Esophagus squamous epithelium (tissue), 5 donors: ENCODE measurements at places on chromosomes 11 and 22. TPM values are rescaled to one million over a fixed set of nuclear protein-coding genes. Genes with fewer than 3 reads are reported as not detected.

INS gene
- total RNA-seq = not detected

OLFML1 gene
- total RNA-seq = 2.4 TPM

GRCh38 chr11:36485298-36486002 lies 24.6 kb downstream of the TRAF6 start:
- DNase-seq = no peak
- H3K27ac ChIP-seq = no peak overlapping the region
- peaks cover 14% of the 10 kb centered on the region for H3K36me3 ChIP-seq
- no peak overlapping the region for H3K4me3 ChIP-seq
- peaks cover 15% of the 10 kb centered on the region for H3K4me1 ChIP-seq

DNA sequence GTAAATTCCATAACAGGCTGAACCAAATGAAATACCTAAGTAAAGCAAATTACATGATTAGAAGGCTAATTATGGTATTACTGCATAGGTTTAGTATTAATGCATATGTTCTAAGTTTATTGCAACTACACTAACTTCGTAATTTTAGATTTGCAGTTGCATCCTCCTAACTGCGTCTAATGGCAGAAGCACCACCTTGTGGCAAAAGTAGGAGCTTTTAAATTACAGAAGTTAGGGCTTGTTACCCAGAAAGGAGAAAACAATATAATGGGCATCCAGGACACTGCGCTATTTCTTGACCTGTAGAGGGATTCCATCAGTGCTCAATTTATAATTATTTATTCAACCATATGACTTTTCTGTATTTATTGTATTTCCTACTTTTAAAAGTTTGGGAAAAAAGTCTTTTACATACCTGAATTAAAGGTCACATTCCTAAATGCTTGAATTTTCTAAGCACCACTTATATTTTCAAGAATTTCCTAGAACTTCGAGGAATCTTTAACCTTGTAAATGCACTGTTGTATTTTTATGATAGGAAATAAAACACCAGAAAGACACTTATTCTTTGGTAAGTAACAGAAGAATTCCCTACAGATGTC lies 16.3 kb upstream of the GPR83 start:
- H3K27ac ChIP-seq = no peak overlapping the region
- no peaks in the 10 kb centered on the region for H3K27me3 ChIP-seq
- no peak for DNase-seq

- H3K36me3 ChIP-seq = peaks cover 30% of the 10 kb centered on the region
- peaks cover 24% of the 10 kb centered on the region for H3K4me1 ChIP-seq
- DNase-seq = no peak
These were observed 796 bp upstream of the YIF1A start for GRCh38 chr11:66289548-66290329.

DNA sequence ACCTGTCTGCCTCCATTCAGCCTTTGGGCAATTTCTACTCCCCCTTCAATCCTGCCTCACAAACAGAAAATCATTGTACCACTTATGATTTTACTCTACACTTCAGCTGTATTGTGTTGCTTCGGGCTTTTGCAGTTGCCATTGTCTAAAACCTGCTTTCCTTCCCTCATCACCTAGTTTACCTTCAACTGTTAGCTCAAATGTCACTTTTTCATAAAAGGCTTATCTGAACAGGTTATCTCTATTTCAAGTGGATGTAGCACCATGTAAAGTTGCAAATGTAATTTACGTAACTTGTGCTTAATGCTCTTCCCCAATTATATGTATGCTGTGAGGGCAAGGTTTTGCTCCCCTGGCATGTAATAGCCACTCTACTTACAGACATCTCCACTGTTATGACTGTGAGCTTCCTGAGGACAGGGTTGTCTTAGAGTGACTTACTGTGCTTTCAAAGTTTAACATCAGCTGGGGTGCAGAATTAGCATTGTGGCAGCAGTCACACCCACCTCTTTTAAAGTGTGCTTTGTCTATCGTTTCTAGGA lies 5.4 kb downstream of the RPS25 start:
- no peak overlapping the region for H3K27ac ChIP-seq
- peaks cover 24% of the 10 kb centered on the region for H3K36me3 ChIP-seq
- H3K4me3 ChIP-seq = no peak overlapping the region
- H3K4me1 ChIP-seq = peaks cover 29% of the 10 kb centered on the region
- no peak for DNase-seq

- no peaks in the 10 kb centered on the region for H3K36me3 ChIP-seq
- no peak overlapping the region for H3K27ac ChIP-seq
- H3K4me1 ChIP-seq = peaks cover 3% of the 10 kb centered on the region
These were observed 45.1 kb upstream of the DEUP1 start for GRCh38 chr11:93285430-93285829.

CHST1 gene
- total RNA-seq = 0.27 TPM

MRGPRX3 gene
- 0.44 TPM for total RNA-seq
